Daoy (cell line): ENCODE measurements at places on chromosomes 11 and 22. TPM values are rescaled to one million over a fixed set of nuclear protein-coding genes. Genes with fewer than 3 reads are reported as not detected.
A peak's percentile ranks its signal among the peaks of the same experiment; 100 is the strongest.

GRCh38 chr11:30540781-30541180 is 45.4 kb downstream of the MPPED2 start:
- no peak for DNase-seq

DNA sequence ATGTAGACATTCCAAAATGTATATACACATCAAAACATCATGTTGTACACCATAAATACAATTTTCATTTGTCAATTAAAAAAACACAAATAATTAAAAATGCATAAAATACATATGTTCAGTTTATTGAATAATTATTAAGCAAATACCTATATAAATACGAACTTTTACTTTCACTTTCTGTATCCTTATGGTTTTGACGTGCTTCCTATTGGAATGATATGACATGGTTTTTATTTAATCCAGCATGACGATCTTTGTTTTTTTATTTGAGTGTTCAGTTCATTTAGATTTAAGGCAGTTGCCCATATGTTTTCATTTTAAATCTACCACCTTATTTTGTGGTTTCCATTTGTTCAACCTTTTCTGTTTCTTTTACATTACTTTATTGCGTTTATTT is 198.3 kb upstream of the PLET1 start:
- DNase-seq = no peak

GRCh38 chr11:72751116-72752087 is 806 bp downstream of the ARAP1 start:
- no peak for DNase-seq

- DNase-seq = peak; percentile 2
Observed at GRCh38 chr11:2581151-2581930, 118.5 kb downstream of the KCNQ1OT1 start.

- DNase-seq = no peak
Observed at GRCh38 chr11:85076535-85077330, 550.4 kb downstream of the DLG2 start.

- no peak for DNase-seq
Observed at GRCh38 chr22:35590634-35591295, 26.4 kb downstream of the MB start.

DNA sequence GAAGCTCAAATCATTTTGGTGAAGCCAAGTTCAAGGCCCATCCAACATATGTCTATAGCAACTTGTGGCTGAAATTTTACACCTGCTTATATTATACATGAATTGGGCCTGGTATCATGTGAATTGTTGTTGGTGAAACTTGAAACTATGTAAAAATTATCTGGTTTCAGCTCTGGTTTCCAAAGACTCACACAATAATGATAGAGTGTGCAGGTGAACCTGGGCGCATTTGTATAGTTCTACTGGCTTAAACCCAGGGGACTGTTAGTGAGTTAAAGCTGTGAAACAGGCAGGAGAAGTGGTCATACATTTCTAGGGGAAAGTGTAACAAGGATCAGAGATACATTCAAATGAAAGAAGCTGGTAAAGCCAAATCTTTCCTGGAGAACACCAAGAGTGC is 627.3 kb downstream of the METTL15 start:
- DNase-seq = no peak

Gene RASL10A
- 0.11 and 0.39 TPM in 2 replicates for total RNA-seq

GRCh38 chr11:34866375-34866774 is 49.8 kb downstream of the APIP start:
- DNase-seq = no peak

Gene OR52H1
- total RNA-seq = not detected in 2 replicates

DNA sequence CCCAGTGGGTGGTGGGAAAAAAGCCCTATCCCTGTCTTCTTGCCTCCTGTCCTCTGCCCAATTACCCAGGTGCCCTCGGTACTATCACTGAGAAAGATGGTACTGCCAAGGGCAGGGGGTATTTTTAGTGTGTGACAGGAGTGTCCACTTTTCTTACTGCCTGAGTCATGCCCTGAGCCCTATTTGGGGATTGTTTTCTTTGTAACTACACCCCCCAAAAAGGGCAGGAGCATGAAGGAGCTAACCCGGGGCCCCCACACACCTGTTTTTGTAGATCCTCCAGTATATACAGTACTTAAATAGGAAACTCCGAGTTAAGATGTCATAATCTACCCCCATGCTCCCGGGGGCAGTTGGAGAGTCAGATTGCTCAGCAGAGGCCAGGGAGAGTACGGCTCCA is 3.8 kb downstream of the SMTNL1 start:
- DNase-seq = no peak

DNA sequence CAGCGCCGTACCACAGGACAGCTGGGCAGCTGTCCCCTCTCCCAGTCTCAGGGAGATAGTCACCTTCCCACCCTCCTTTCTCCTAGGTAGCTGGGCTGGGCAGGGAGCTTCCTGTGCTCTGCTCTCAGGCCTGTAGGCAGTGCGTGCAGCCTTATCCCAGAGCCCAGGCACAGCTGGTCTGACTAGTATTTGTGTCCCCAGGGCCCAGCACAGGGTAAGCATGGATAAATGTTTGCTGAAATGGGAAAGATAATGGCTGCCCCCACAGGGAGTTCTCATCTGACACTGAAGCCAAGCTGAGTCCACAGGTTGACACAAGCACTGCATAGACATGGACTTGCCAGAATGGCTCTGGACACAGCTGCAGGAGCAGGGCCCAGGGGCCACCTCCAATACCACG is 9.8 kb downstream of the SLC15A3 start:
- DNase-seq = no peak

DNA sequence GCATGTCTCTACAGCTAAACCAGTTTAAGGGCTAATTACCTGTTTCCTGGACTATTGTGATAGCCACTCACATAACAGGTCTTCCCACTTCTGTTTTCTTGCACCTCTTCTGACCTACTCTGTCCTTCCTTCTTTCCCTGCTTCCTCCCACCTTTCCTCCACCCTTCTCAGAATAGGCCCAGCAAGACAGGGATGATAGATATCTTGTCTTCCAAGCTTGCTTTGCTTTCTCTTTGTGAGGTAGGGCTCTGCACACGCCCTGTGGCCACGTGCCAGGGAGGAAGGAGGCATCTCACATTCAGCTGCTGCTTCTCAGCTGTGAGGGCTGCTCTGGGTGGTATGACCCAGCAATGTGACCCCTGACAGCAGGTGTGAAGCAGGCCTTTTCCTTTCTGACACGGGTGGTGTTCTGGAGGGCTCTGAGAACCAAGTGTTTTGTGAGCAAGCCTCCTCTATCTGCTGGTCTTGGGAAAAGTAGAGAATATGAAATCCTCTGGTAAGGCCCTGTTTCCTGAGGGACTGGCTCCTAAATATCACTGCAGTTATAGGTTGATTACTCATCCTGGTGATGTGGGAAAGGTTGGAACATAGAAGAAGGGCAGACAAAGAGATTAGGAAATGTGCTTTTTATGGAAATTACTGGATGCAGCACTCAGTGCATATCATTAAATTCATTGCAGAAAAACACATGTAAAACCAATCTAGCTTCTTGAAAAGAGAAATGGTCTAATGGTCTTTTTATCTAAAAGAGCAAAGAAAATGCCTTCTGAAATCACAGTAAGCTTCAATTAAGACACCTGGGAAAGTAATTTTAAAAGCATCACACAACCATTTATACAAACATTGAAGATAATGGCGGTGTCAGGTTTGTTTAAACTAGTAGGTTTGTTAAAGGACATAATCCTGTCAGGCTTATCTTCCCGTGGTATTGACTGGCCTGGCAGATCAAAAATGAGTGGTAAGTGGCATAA is 8.5 kb downstream of the AMOTL1 start:
- peak; percentile 61 for DNase-seq

- no peak for DNase-seq
Observed at GRCh38 chr22:28547132-28547842, 132.4 kb downstream of the TTC28 start.

Gene SLC22A8
- total RNA-seq = not detected in 2 replicates

- no peak for DNase-seq
Observed at GRCh38 chr11:103959279-103959942, 77.0 kb upstream of the DDI1 start.

DNA sequence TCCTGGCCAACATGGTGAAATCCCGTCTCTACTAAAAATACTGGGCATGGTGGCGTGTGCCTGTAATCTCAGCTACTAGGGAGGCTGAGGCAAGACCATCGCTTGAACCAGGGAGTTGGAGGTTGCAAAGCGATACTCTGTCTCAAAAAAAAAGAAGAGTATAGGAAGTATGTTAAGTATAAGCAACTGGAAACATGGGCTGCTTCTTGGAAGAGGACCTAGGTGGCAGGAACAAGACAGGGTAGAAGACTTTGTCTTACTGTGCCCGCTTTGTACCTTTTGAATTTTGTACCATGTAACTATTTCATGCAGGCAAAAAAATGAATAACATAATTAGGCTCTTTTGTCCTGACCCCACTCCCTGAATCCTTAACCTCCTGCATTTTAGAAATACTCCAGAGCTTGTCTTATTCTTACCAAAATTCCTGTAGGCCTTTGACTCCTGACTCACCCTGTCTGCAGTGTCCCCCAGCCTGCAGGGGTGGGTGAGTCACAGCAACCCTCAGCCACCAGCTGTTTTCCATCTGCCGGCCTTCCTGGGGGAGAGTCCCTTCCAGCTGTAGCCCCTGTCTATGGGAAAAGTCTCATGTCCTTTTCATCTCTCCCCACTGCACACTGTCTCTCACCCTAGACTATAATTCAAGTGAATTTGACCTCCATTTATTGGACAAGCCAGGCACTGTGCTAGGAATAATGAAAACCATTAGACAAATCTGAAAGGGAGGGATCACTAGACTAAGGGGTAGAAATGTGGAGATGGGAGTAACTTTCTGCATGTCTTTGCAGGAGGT is 41.8 kb downstream of the TXN2 start:
- DNase-seq = peak; percentile 95

GRCh38 chr11:11329062-11329806 is 23.8 kb downstream of the CSNK2A3 start:
- no peak for DNase-seq

Gene YAP1
- 35.5 and 49.0 TPM in 2 replicates for total RNA-seq

Gene OR2AG2
- total RNA-seq = 0.03 TPM in 1 of 2 replicates, not detected in the other

GRCh38 chr22:35322126-35322525 is 22.4 kb downstream of the TOM1 start:
- no peak for DNase-seq

GRCh38 chr11:65432686-65433582 is 10.3 kb downstream of the NEAT1 start:
- no peak for DNase-seq

Gene TH
- total RNA-seq = not detected in 2 replicates

Gene ACTN3
- total RNA-seq = not detected in 2 replicates

DNA sequence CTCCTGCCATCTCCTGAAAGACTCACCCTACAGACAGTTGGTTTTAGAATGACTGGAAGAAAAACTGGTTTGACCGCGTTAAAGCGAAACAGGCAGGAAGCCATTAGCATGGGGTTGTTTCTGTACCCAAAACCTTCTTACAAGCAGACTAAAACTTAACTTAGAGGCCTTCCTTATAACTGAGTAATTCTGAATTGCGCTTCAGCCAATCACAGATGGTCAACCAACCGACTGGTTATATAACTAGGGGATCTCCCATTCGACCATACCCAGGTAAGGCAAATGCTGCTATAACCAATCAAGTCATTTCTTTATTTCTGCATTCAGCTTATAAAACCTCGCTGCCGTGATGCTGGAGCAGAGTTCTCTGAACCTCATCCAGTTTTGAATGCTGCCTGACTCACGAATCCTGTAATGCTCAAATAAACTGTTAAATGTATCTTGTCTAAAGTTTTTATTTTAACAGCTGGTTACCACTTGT is 87.8 kb upstream of the DRD2 start:
- no peak for DNase-seq

DNA sequence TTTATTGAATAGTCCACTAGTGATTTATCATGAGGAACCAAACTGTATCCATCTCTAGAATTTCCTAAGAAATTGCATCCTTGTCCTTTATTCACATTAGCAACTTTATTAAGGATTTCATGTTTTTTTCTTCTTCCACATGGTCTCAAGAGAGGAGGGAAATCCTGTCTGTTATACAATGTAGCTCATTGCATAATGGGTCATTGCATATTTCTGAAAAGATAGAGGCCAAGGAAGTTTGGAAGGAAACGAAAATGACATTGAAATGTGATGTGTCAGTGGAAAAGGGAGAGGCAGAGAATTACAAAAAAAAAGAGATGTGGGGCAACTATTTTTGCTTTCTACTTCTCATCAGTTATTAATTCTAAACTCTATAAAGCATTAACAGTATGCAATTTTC is 353.1 kb downstream of the METTL15 start:
- DNase-seq = no peak

DNA sequence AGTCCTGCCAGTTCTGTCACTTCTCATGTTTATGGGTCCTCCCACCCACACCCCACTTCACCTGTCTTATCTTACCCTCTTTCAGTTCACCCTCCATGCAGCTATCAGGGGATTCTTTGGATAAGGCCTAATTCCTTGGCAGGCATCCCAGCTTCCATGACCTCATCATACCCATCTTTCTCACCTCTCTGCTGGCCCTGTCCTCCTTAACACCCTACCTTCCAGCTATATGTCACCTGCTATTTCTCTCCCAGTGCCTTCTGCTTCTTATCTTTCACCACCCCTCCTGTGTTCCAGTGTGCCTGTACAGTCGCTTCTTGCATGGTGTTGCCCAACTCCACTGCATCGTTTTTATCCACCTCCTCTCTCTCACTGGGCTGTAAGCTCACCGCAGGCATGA is 28.3 kb downstream of the SNU13 start:
- no peak for DNase-seq

Gene CASP1
- total RNA-seq = 6.2 and 9.3 TPM in 2 replicates

DNA sequence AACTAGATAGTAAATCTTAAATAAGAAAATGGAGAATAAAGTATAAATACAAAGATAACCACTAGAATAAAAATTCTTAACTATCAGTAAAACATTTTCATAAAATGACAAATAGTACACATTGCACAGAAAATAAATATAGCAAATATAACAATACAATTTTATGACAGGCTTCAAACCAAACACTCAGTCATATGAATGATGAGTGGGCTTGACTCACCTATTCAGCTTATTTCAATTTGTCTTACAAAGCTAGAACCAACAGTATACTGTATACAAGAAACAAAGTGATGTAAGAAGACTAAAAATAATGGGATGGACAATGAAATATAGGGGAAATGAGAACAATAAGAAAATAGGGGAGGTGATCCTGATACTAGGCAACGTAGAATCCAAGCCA is 141.2 kb downstream of the CWF19L2 start:
- DNase-seq = no peak

Gene C2CD2L
- total RNA-seq = 1.7 and 10.6 TPM in 2 replicates

- peak; percentile 39 for DNase-seq
Observed at GRCh38 chr11:118216621-118217481, 8.0 kb downstream of the JAML start.

Gene TSGA10IP
- total RNA-seq = not detected in 2 replicates
